ENCODE measurements at places on chromosomes 16 and 17. TPM values are rescaled to one million over a fixed set of nuclear protein-coding genes. Genes with fewer than 3 reads are reported as not detected.

KRT28 gene
- not detected for total RNA-seq

KRTAP2-3 gene
- not detected for total RNA-seq

GRCh38 chr16:57096192-57096591, 3.8 kb downstream of the CPNE2 start:
- no peak for DNase-seq

TBC1D3 gene
- total RNA-seq = not detected

CDH13 gene
- total RNA-seq = 4.6 TPM

DNA sequence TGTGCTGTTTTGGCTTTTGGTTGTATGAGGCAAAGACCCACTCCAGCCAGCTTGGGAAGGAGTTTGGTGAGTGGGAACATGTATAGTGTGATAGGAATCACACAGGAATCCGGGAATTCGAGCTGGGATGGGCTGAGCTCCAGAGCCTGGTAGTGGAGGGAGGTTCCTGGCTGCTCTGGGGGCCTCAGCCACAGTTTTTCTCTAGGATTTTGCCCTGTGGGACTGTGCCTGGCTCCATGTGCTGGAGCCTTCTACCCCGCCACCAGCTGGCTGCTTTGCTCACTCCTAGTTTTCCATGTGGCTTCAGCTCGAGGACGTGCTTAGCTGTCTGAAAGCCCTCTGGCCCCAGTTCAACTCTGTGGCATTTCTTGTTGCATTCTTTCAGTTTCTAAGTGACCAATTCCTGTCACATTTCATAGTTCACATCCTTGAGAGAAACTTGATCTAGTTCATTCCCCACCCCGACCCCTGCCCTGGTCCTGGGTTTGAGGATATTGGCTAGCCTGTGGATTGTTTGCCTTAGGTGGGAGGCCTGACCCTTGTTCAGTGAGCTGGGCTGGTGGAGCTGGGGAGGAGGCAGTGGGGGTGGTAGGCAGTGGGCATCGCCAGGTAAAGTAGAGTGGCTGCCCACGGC, 5.0 kb downstream of the SEC14L1 start:
- DNase-seq = peak; percentile 68

DNA sequence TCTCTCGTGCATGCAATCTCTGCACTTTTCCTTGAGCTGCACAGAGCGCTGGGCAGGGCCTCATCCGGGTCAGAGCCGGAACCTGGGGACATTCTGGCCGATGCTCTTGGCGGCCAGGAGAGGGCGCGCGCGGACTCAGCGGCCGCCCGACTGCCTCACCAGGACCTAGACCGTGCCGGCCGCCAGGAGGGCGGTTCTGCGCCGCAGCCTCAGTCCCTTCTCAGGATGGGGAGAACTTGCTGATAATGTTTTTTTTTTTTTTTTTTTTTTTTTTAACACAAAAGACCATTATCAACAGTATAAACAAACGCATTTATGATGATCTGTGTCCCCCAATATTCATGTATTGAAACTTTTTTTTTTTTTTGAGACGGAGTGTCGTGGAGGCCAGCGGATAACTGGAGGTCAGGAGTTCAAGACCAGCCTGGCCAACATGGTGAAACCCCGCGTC, 8.1 kb upstream of the FLYWCH2 start:
- peak; percentile 53 for DNase-seq

GRCh38 chr17:69147460-69147859, 5.8 kb upstream of the ABCA6 start:
- no peak for DNase-seq

DNA sequence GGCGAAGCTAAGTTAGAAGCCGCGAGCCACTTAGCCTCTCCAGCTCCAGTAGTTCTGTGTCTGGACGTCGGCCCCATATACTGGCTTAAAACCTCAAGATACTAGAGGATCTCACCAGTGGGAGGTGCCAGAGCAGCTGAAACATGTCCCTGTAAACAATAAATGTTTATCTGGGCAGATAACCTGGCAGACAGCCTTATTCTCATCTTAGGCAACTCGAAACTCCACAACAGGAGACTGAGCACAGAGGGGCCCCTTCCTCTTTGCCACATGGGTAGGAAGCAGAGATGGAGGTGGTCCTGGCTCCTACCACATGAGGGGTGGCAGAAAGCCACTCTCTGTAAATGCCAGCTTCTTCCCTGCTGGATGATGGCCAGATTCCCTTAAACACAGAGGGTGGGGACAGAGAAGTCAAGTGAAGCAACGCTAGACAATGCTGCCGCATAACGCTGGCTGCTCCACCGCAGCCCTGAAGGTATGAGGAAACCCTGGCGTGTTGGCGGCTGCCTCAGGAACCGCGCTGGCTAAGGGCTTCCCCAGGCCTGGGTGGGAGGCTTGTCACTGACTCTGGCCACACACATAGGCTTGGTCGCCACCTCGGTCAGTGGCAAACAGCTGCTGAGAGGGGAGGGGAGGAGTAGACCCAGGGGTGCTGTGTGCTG, 67.9 kb downstream of the HIC1 start:
- DNase-seq = peak; percentile 45

SSTR5 gene
- total RNA-seq = not detected

- DNase-seq = no peak
Measured at GRCh38 chr16:89837014-89837546, 8.8 kb downstream of the SPIRE2 start.

- DNase-seq = no peak
Measured at GRCh38 chr16:71467810-71468209, 5.8 kb upstream of the ZNF23 start.

DNA sequence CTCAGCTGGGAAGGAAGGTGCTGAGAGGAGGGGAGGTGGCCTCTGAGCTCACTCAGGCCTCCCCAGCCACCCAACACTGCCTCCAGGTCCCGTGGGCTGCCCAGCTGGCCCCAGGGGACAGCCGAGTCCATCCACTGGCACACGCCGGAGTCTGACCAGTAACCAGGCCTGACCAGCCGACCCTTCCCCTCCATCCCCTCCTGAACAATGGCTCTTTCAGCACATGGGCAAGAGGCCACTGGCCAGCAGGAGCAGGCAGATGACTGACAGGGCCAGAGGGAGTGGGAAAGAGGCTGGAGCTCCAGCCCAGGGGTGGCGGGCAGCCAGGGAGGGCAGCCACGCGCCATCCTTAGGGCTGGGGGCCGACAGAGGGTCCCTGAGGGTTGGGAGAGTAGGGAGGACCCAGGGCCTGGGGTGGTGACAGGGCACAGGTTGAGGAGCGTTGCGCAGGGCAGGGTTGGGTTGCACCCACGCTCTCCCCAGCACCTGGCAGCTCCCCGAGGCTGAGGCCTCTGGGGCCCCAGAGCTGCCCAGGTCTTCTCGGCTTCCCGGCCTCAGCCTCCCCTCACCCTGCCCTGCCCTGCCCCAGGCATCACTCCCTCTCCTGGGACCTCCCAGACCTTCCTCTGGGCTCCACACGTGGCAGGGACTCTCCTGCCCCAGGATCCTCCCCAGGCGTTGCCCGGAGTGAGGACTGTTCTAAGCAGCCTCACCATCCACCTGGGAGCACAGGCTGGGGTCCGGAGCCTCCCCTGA, 20.2 kb upstream of the SLC38A10 start:
- DNase-seq = no peak

DNA sequence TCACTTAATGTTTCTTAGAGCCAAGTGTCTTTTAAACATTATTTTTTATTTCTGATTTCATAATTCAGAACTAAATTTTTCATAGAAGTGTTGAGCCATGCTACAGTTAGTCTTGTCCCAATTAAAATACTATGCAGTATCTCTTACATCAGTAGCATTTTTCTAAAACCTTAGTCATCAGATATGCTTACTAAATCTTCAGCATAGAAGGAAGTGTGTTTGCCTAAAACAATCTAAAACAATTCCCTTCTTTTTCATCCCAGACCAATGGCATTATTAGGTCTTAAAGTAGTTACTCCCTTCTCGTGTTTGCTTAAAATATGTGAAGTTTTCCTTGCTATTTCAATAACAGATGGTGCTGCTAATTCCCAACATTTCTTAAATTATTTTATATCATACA, 13.6 kb upstream of the BCAS3 start:
- no peak for DNase-seq

C1QTNF8 gene
- not detected for total RNA-seq

GRCh38 chr16:29852654-29853053, 10.4 kb downstream of the CDIPT start:
- no peak for DNase-seq

TAT gene
- not detected for total RNA-seq

- no peak for DNase-seq
Measured at GRCh38 chr17:72631949-72632684, 460.4 kb downstream of the SLC39A11 start.

- DNase-seq = no peak
Measured at GRCh38 chr16:22356930-22357634, 17.3 kb downstream of the CDR2 start.

GRCh38 chr17:65017207-65017774, 39.2 kb downstream of the GNA13 start:
- DNase-seq = no peak

SMIM36 gene
- total RNA-seq = not detected

Data from tibial nerve (tissue), 4 donors.